Occipital lobe (tissue), 3 donors: ENCODE measurements at places on chromosomes 5 and 9. TPM values are rescaled to one million over a fixed set of nuclear protein-coding genes. Genes with fewer than 3 reads are reported as not detected.

The HMCN2 gene
- total RNA-seq: not detected

The ADRB2 gene
- total RNA-seq: 1.6 TPM

The NUTM2G gene
- not detected for total RNA-seq

The TNPO1 gene
- 299 TPM for total RNA-seq

The ADGRD2 gene
- not detected for total RNA-seq

The GDA gene
- total RNA-seq: 32.8 TPM

The ADRA1B gene
- total RNA-seq: 1.1 TPM

The FOXD4L4 gene
- 0.78 TPM for total RNA-seq

The BTNL8 gene
- total RNA-seq: not detected

The IL5 gene
- not detected for total RNA-seq

The SYNPO gene
- total RNA-seq: 5.8 TPM

The ANKRD18A gene
- 6.9 TPM for total RNA-seq

The ZFAND5 gene
- total RNA-seq: 333 TPM

The MARCHF3 gene
- 13.3 TPM for total RNA-seq
